Activated CD4-positive, CD25-positive, alpha-beta regulatory T cell (primary cell): ENCODE measurements at places on chromosomes 1 and 21.

GRCh38 chr1:85328713-85329397, 52.4 kb upstream of the BCL10 start:
- DNase-seq = no peak

- DNase-seq = no peak
Observed at GRCh38 chr1:2506901-2507565, 19.4 kb downstream of the PANK4 start.

DNA sequence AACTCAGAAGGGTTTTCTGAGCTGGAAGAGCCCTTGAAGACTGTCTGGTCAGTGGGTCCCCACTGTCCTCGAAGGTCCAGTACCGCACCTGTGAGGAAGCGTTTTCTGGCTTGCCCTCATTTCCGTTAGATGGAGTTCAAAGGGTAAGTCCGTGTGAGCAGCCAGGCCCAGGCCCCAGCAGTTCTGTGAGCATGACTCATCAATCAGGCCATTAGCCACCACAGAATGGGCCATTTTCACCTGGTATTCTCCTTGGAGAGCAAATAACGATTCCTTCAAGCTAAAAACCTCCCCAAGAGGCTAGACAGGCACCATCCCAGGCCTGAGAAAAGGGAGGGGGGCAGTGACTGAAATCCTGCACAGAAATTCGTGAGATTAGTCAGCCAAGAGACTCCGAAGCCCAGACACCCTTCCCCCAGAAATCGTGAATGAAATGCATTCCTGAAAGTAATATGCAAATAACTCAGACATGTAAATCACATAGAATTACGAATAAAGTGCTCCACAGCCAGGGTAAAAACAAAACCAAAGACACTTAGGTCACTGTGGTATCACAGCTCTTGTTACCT, 66.0 kb downstream of the BCAR3 start:
- DNase-seq = no peak

DNA sequence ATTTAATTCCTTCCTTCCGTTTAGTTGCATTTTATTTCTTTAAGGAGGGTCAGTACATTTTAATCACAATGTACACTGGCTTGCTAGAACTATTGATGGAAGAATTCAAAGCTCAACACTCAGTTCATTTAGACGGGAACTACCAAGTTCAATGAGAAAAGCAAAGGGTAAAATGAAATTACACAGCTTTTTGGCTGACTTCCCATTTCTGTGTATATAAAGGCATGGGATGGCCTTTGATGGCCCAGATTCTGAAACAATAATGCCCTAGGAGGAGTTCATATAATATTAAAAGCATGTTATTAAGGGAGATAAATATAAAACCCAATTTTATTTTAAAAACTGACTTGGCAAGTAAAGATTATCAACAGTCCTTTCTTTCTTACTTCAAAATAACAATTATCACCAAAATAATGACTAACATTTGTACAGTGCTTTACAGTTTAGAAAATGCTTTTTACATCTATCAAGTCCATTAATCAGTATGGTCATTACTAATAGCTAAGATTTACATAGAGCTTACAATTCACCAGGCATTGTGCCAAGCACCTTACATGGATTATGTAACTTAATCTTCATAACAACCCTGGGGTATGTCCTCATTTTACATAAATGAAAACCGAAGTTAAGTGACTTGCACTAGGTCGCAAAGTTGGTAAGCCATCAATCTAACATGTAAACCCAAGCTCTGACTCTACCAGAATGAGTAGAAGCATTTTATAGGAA, 402.4 kb downstream of the OMA1 start:
- DNase-seq = no peak

DNA sequence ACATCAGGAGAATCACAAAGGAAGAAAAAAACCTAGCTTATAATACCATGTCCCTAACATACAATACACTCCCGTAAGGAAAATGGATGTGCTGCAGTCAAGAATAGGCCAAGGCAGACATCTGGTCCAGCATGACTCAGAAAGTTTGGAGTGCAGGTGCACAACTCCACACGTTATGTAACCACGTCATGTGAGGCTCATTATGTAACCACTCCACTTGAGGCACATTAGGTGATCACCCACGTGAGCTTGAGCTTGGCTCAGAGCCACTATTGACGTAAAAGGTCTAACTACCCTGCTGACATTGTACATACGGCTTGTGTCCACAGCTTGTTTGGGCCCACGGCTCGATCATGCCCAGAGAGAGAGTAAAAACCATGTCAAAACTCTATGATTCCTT, 99.8 kb upstream of the C1orf21 start:
- DNase-seq = no peak

GRCh38 chr21:43970551-43970950, 41.6 kb upstream of the TRAPPC10 start:
- no peak for DNase-seq

GRCh38 chr1:87379306-87379705, 50.6 kb downstream of the LMO4 start:
- DNase-seq = no peak

DNA sequence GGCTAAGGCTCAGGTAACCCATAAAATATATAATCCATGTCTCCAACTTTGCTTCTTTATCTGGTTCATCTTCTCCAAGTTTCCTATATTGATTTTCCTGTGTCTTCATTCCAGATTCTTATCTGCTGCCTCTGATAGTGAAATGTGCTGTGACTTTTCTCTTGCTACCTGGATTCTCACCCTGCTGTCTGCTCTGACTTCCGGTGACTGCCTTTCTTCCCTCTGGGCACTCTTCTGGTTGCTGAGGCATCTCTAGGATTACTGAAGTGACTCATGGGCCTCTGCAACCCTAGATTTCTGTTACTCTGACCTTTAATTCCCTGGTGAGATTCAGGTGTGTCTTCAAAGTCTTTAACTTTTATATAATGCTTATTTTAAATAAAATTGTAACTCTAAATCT, 46.9 kb downstream of the GIPC2 start:
- DNase-seq = no peak

DNA sequence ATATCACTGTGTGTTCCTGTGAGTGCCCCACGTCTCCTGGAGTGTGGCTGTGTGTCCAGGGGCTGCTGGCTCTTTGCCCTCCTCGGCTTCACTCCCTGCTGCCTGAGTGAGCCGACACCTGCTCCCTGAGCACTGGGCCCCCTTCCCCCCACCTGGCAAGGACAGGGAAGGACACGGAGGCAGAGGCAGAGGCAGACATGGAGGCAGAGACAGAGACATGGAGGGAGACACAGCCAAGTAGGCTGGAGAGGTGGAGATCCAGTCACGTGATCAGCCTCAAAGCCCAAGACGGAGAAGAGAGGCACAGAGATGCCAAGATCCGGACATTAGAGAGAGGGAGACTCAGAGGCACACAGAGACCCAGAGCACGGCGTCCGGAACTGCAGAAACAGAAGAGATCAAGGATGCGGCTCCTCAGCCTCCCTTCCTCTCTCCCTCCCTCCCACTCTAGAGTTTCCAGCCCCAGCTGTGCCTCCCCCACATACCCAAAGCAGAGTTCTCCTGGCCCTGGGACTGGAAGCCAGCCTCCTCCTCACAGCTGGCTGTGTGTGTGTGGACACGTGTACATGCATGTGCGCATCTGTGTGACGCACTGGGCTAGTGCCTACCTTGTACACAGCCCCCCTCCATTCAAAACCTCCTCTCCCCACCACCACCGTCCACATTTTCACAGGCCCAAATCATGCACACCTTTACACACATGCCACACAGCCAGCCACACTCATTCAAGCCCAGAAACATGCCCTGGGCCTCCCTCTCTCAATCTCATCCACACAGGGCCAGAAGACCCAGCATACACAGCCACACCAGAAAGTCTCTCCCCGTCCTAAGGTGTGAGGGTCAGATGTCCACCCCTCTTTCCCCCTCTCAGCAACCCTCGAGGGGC, 39.1 kb upstream of the WASF2 start:
- no peak for DNase-seq

DNA sequence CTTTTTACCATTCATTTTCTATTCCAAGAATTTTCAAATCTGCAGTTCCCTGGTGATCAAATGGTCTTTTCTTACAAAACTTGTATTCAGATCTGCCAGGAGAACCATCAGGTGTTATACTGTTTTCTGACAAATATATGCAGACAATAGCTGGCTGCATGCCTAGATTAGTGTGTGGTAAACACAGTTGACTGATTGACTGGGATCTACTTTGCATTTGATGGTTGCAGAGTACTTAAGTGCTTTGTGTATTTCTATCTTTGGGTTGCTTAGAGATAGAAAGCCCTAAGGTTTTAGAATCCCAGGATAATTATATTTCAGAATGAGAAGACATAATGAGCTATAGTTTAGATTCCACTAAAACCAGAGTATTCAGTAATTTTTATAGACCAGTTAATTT, 102.0 kb upstream of the CHODL start:
- DNase-seq = no peak

GRCh38 chr1:1157914-1158710, 15.6 kb upstream of the TTLL10 start:
- DNase-seq = peak; percentile 15

DNA sequence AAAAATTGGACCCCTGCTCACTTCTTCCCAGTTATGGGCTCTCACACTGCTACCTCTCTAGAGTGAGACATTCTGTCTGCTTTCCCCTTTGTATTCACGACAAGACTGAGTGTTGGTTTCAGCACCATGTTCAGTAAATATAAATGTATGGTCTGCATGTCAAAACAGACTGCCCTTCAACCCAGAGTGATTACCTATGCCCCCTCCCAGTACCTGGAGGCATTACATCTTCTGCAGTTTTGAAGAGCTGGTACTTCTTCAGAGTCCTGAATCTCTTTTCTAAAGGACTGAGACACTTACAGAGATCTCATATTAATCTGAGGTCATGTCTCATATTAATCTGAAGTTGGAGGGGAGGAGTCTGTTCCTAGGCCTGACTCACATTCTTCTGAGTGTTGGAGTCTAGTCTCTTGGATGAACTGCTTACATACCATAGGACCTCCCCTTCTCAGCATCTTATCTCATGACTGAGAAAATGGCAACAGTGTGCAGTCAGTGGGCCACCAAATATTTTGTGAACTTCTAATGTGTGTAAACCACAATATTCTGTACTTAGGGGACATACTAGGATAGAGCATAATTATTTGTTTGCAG, 80.3 kb downstream of the RGL1 start:
- DNase-seq = no peak

- no peak for DNase-seq
Observed at GRCh38 chr1:187476671-187477070, 647.9 kb downstream of the PLA2G4A start.

GRCh38 chr1:99849744-99850458, at the start of gene AGL:
TSS of gene AGL (plus strand) at chr1:99850361. CDS start at chr1:99851043, 682 bp downstream.
- DNase-seq = peak; percentile 72

DNA sequence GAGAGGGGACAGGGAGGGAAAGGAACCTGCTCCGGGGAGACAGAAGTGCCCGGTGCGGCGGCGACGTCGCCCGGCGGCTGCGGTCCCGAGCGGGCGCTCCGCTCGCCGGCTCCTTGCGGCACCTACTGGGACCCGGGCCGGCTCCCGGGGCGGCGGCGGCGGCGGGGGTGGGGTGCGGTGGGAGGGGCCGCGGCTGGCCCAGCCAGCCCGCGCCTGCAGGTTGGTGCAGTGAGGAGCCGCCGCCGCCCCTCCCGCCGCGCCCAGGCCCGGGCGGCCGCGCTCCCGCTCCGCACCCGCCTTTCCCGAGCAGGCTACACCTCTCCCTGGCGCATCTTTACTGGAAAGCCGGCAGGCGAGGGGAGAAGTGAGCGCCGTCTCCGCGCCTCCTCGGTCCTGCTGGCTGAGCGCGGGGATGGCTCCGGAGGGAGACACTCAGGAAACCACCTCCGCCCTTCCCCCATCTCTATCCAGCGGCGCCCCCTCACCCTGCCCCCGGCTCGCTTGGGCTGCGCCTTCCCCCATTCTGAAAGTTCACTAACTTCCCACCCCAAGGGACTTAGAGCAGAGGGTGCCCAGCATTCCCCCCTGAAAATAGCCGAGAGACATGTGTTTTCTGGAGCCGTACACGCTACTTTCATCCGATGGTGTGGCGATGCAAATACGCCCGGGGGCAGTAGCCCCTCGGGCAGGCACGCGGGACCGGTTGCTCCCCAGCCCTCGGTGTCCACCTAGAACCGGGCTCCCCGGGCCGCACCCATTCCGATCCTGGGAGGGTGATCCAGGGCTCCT, at the start of gene PLD5:
Gene PLD5, minus strand, starts transcription at position 127 of the 789 bp plus-strand sequence.
- no peak for DNase-seq

- DNase-seq = no peak
Observed at GRCh38 chr1:214002472-214002871, 14.7 kb downstream of the PROX1 start.

DNA sequence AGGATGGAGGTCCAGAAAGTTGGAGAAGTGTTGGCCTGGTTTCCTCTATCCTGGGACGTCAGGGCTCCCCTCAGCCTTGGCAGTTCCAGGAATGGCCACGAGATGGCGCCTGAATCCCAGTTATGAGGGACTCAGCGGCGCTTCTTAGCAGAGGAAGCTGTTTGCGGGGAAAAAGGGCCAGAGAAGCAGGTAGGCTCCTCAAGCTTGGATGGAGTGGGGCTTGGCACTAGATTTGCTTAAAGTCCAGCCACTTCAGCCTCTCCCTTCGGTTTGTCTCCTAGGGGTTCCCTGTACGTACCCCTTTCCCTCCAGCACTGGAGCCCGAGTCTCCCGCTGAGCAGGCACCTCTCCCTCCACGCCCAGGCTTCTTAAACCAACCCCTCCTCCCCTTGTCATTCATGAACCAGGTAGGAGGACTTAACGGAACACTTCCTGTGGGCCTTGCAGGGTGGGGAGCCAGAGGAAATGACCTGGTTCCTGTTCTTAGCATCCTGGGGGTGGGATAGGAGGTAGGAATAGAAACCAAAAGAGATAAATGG, 32.0 kb upstream of the TENT5B start:
- peak; percentile 95 for DNase-seq

GRCh38 chr1:114554577-114554976, 26.8 kb downstream of the BCAS2 start:
- no peak for DNase-seq

GRCh38 chr21:19995253-19995652, 1003.0 kb upstream of the NCAM2 start:
- no peak for DNase-seq

- no peak for DNase-seq
Observed at GRCh38 chr1:231929311-231929710, 302.7 kb downstream of the DISC1 start.

GRCh38 chr1:168431882-168432281, 111.9 kb downstream of the XCL2 start:
- no peak for DNase-seq

- no peak for DNase-seq
Observed at GRCh38 chr21:42171091-42172053, 47.6 kb upstream of the ABCG1 start.
